ENCODE measurements at places on chromosomes 12 and 14.
A peak's percentile ranks its signal among the peaks of the same experiment; 100 is the strongest.

DNA sequence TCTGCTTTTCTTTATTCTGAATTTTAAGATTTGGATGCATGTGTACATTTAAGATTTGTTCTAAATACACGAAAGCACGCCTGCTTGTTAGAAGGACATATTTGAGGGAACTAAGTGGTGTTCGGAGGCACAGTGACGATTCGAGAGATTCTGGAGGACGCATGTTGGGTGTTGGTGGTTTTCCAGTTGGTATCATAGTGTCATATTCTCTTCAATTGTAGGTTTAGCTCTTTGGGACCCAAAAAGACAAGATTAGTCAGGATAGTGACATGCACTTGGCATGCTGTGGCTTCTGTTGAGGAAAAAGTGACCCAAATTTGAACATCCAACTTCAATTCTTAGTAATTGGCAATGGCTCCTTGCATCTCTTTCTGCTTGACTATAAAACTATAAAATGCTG is 30.1 kb downstream of the PRKCH start:
- no peak for DNase-seq

DNA sequence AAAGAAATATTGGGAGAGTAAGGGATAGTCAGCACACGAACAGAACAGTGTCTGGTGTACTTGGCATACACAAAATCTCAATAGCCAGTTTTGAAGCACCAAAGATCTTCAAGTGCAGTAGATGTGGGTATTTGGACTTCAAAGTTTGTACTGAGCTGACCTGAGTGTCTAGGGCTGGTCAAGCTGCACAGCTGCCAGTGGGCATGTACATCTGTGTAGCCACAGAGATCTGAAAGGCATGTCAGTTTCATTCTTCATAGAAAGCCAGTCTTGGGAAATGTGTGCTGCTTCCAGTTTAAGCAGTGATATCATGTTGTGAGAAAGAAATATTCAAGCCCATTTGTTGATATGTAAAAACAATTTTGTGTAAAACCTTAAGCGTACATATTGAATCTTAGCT is 279.0 kb upstream of the SYT10 start:
- DNase-seq = no peak

- no peak for DNase-seq
These were observed 249.2 kb downstream of the NELL2 start for GRCh38 chr12:44626883-44627282.

- DNase-seq = no peak
These were observed 19.0 kb upstream of the ANKRD9 start for GRCh38 chr14:102528431-102529170.

DNA sequence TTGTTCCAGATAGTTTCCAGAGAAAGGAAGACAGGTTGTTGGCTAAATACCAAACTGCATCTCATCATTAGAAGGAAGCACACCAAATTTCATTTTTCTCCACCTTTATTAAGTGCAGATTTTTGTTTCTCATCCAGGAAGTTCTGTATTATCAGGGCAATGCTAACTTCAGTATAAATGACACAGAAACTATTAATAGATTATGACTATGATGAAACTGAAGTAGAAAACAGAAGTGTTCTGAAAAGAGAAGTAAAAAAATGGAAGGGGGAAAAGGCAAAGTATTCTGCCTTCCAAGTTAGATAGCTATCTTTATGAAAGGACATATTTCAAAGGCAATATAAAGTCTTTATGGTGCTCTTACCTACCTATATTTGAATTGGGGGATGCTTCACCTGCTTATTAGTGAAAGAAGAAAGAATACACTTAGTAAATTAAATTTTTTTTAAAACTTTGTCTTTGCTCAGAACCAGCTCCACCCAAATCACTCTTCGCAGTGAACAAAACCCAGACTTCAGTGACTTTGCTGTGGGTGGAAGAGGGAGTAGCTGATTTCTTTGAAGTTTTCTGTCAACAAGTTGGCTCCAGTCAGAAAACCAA is 223.9 kb downstream of the PTPRO start:
- DNase-seq = peak; percentile 24

DNA sequence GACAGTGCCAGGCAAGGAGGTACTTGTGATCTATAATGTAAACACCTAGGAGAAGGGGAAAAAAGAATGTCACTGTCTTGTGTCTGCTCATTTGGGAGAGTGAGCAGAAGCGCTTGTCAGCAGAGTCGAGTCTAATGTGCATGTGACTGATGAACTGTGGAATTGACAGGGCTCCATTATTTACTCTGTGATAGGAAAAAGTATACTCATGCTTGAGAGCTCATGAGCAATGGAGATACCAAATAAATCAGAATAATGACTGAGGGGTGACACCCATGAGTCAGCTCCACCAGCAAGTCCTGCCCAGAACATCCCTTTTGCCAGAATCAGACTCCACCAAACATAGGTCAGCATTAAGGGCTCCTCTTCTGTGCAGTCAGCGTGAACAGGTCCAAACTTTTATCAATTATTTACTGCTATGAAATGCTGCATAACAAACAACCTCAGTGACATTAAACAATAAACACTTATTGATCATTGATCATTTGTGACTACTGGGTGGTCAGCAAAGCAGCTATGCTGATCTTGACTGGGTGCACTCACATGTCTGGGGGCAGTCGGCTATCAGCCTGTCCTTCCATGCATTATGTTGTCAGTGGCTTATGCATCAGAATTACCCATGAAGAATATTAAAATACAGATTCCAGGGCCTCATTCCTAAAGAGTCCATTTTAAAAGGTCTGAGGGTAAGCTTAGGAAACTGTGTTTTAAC is 29.2 kb upstream of the WSCD2 start:
- no peak for DNase-seq

DNA sequence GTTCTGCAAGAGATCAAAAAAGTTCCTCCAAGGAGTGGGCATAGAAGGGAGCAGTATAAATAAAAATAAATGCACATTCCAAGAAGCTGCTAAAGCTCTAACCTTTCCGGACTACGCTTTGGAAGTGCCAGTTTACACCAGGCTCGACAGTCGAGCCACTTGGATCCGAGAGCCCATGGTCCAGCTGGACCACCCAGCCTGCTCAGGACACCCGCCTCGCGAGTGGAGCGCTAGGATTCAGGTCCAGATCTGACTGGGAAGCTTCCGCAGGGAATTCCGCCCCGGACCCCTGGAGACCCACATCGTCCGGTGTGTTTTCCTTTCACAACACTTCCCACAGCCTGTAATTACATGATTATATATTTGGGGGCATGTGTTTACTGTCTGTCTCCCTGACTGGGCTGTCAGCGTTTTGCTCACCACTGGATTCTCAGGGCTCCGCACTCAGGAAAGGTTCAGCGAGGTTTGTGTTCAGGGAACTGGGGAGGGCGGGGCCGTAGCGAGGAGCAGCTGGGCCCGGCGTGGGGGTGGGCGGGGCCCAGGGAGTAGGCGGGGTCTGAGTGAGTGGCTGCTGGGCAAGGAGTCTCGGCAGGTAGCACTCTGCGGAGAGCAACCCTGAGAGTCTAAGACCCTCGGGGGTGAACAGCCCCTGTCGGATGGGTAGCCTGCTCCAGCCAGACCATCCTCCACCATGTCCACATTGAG is 52.3 kb upstream of the TMEM263 start:
- peak; percentile 58 for DNase-seq

DNA sequence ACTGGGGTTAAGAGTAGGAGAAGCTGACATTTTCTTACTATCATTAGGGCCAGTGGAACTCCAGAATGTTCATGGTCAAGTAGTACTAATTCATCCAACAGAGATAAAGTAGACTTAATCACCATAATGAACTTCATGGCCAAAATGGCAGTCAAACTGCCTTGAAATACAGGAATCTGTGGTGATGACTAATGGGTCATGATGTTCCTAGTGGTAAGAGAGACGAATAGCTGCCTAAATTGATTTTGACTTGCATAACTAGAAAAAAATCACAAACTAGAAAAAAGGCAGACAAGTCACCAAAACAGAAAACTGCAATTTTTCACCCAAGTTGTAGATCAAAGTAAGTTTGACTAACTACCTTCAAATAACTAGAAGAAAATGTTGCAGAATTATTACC is 138.5 kb downstream of the MGAT4C start:
- DNase-seq = no peak

DNA sequence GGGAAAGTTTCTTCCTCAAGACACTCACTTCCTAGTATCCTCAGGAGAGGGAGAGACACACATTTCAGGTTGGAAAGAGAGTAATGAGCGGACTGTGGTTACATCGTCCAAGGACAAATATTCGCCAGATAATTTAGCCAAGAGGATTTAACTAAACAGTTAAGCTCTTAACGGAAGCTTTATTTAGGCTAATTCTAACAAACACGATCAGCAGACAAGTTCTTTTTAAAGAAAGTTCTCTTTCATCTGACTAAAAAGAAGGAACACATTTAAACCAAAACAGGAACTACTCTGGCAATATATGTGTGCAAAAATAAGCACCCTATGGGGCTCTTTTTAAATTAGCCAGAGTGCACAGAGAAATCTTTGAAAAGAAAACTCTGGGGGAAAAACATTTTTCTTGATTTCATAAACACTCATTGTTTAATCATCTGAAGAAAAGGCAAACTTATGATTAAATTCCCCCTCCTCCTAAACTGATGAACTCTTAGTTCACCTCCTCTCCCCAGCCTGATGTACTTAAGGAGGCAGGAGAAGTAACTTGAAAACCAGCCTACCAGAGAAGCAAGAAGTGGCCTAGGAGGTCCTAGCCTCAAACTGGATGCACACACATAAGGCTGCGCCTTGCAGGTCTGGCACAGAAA is 13.3 kb upstream of the BTG1 start:
- DNase-seq = peak; percentile 28

DNA sequence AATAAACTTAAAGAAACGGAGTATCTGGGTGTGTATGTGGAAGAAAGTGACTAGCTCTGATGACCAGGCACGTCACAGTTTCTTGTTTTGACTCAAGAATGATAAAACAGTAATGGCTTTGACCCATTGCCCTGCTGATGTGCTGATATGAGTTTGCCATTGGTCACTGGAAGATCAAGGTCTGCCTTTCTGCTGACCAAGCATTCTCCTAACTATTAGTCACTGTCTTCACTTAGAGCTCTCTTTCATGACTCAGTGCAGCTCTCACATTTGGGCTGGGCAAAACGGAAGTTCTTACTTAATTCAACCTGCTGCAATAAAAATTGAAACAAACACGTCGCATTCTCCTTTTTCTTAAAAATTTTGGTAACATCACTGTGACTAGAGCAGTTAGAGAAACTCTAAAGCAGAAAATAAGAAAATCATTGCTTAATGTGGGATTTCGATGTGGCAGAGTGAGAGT is 366.7 kb downstream of the BTG1 start:
- peak; percentile 73 for DNase-seq

- no peak for DNase-seq
These were observed 25.0 kb downstream of the LARP4 start for GRCh38 chr12:50425589-50426258.

Measured in CD4-positive, alpha-beta T cell (primary cell).